HuH-7.5 (cell line): ENCODE measurements at places on chromosomes 12 and 14.

GRCh38 chr12:72011374-72011773, 72.7 kb downstream of the TPH2 start:
- no peak for DNase-seq

- DNase-seq, result no peak
Observed at GRCh38 chr12:104870797-104871196, 87.3 kb downstream of the SLC41A2 start.

GRCh38 chr14:102046337-102047278, 40.2 kb downstream of the HSP90AA1 start:
- DNase-seq, result peak; percentile 73

DNA sequence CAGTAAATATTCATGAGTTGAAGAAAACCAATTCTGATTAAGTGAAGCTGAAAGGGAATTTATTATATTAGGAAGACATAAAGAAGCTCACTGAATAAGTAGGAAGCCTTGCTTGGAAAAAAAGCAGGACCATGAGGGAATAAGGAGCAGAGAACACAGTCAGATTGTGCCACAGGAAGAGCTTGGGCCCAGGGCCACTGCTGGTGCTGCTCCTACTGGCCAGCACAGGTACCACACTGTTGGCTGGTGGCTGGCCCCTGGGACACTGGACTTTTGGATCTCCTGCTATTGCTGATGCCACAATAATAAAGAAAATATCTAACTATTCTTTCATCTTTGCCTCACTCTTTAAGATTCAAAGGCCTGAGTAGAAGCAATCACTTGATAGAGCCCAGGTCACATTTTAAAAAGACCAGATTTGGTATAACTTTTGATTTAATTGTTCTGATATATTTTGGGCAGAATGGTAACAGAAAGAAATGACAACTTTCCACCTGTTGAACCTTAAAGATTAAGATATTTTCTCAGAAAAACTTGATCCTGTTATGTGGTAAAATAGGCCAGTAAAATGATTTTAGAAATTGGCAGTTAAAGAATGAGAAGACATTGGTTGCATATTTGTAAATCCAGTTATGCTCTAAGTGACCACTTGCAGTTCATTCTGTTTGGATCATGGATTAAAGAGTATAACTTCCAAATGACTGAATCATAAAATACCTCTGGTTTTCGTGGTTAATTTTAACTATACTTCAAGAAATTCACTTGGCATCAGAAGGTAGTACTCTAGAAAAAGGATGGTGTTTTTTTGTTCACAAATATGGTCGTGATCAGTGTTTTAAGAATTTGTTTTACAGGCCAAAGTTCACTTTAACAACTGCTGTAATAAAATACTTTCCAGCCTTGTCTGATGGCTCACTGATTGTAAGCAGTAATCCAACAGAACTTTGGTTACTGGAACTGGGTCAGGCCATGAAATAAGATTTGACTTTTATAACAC, 68.3 kb downstream of the DERA start:
- DNase-seq, result peak; percentile 47

DNA sequence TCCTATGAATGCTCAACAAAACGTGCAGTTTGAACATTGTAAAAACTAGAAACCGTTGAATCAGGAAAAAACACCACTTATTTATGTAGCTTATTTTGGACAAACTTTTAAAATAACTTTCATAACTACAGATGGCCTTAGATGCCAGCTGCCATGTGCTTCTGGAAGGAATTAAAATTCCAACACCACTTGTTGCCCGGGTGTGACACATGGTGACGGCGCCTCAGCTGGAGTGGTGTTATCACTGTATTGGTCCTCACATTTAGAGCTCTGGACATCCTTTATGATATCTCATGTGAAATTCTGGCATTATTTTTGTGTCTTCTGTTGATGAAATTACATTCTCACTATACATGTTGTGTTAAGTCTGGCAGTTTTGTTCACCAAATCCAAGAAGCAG, 211.0 kb downstream of the IPO8 start:
- DNase-seq, result no peak

DNA sequence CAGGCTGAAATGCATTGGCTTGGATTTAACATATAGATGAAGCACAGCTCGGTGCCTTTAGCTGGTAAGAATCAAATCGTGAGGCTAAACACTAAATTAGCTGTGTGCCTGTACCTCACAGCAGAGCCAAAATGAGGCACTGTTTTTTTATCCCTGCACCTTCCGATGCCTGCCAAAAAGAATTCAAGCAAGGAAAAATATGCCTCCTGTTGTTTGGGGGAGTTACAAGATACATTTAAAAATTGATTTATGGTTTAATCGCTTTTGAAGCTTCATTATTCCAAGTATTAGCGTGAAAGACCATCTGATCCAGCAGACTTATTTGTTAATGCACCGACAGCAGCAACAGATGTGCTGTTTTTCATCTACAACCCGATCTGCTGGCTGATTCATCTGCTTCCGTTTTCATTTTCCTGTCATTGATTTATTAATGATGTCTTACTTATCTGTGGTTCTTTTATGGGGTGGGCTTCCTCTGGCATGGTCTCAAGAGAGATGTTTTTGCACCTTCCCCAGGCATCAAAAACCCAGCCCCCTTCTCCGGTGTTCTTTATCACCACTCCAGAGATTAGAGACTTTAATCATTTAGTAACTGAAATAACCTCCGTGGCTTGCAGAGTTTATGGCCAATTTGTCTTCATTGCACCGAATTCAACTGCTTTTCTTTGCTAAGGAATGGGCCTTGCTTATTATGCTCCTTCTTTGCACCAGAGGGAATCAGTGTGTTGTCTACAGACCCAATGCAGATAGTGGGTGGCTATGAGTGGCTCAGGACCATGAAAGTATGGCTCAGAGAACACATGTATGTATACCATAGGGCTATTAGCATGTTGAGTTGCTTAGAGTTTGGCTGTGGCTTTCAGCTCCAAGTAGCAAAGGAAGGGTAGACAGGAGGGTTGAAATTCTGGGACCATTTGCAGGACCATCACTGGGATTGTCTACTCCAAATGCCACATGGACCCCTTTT, 166.8 kb upstream of the TMEM260 start:
- DNase-seq, result no peak

DNA sequence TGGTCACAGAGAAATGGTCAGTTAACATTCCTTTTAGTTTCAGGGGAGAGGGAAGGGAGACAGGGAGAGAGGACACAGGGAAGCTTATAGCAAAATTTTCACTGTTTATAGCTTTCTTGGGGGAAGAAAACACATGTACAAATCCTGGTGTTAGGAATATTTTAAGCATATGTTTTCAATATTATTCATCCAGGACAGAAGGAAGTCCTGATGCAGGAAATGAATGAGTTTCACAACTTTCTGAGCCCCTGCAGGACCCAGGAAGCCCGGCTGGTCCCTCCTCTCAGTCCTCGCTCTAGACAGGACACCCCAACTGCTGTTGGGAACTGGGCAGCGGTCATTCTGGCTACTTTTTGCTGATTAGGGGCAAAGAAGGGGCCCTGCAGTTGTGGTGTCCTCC, 71.1 kb upstream of the ZDHHC17 start:
- DNase-seq, result no peak

DNA sequence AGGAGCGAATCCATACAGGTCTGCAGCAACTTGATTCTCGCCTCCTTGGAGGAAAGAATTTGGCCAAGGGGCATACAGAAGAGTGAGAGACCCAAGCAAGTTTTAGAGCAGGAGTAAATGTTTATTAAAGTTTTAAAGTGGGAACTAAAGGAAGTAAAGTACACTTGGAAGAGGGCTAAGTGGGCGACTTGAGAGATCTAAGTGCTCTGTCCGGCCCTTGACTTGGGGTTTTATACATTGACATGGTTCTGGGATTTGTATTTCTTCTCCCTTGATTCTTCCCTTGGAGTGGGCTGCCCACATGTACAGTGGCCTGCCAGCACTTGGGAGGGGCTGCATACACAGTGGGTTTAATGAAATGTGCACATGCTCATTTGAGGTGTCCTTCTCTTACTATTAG, 421.2 kb downstream of the TMEM121 start:
- no peak for DNase-seq

DNA sequence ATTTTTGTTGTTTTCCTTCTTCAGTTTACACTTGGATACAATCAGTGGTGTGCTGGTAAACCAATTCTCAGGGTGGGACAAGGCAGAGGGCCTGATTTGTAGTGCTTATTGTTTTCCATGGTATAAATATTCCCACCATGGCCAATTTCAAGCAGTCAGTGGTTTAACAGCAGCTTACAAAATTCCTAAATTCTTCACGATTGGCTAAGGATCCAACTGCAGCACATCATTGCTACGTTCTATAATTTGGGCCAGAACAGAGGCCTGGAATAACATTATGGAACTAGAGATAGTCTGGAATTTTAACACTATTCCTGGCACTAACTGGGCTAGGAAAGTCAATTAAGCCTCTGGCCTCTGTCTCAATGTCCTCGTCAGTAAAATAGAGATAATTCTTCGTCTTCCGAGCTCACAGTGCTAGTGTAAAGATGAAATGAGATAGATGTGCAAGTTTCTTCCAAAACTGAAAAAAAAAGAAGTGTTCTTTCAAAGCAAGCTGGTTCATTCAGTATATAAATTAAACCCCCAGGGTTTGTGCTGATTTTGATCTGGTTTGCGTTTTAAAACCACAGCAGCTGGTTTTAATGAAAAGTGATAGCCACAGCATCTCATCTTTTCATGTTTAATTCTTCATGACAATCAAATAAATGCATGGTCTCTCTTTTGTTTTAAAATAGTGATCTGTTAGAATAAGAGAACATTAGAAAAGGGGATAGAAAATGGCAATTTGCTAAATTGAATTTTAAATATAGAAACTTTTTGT, 104.1 kb downstream of the EPS8 start:
- no peak for DNase-seq

DNA sequence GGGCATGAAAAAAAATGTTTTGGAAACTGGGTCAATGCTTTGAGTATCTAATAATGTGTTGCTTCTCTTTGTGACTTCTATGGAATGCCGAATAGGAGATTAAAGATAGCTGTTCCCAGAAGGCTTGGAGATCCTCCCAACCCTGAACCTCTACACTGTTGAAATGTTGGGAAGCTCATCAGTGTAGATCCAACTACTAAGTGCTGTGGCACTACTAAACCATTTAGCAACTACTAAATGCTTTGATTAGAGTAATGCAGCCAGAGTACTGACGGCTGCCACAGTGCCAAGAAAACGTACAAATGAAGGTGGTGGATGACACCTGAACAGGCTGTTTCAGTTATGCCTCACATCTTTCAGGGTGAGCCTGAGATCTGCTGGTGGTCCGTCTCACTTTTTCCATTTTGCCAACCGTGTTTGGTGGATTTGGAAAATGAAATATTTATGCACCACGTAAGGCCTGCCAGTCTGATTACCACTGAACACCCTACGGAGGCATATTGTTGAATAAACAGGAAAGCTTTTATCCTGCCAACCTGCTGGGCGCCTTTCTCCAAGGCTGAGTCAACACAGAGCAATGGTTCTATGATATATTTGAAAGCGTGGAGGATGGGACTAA, 938.0 kb upstream of the FLRT2 start:
- DNase-seq, result no peak

DNA sequence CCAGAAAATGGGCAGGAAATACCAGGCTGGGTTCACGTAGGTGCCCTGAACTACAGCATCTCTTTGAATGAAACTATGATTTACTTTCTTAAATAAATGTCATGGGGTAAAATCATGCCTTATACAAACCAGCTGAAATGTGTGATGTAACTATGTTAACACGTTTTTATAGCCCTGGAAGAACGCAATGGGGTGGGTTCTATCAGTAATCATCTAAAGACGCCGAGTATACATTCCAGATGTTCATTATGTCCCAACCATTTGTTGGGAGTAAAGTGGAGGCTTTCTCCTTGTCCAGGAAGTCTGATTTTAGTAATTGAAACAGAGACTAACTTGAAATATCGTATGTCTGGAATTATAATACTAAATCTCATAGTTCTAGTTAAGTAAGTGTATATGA, 16.2 kb upstream of the IGF1 start:
- no peak for DNase-seq

DNA sequence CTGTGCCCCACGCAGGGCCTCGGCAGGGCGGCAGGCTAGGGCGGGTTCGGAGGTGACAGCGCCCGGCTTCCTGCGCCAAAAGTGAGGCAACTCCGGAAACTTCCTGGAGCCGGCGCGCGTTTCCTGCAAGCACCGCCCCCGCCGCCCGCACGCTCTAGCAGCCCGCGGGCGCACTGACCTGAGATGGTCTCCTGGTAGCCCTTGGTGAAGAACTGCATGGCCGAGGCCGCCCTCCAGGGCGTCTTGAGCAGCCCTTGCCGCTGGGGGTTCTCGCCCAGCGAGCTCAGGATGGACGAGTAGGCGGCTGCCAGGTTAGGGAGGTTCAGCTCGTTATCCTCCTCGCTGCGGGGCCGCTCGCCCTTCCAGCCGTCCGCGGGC, 494 bp downstream of the GCH1 start:
- peak; percentile 37 for DNase-seq

DNA sequence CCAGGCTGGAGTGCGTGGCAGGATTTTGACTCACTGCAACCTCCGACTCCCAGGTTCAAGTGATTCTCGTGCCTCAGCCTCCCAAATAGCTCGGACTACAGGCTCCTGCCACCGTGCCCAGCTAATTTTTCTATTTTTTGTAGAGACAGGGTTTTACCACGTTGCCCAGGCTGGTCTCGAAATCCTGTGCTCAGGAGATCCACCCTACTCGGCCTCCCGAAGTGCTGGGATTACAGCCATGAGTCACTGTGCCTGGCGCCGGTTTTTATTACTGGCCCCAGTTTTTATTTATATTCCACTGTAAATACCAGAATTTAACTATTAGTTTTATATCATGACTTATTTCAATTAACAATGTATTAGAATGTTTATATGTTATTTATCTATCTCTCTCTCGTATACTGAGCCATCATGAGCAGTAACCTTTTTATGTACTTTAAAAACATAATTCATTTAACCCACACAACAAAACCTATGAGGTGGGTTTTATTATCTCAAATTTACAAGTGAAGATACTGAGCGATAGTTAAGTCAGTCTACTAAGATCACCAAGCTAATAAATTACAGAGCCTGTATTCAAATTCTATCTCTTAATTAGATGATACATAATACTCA, 47.8 kb downstream of the HECTD1 start:
- DNase-seq, result no peak

- DNase-seq, result no peak
Observed at GRCh38 chr12:123767613-123768012, 5.5 kb downstream of the DNAH10 start.

DNA sequence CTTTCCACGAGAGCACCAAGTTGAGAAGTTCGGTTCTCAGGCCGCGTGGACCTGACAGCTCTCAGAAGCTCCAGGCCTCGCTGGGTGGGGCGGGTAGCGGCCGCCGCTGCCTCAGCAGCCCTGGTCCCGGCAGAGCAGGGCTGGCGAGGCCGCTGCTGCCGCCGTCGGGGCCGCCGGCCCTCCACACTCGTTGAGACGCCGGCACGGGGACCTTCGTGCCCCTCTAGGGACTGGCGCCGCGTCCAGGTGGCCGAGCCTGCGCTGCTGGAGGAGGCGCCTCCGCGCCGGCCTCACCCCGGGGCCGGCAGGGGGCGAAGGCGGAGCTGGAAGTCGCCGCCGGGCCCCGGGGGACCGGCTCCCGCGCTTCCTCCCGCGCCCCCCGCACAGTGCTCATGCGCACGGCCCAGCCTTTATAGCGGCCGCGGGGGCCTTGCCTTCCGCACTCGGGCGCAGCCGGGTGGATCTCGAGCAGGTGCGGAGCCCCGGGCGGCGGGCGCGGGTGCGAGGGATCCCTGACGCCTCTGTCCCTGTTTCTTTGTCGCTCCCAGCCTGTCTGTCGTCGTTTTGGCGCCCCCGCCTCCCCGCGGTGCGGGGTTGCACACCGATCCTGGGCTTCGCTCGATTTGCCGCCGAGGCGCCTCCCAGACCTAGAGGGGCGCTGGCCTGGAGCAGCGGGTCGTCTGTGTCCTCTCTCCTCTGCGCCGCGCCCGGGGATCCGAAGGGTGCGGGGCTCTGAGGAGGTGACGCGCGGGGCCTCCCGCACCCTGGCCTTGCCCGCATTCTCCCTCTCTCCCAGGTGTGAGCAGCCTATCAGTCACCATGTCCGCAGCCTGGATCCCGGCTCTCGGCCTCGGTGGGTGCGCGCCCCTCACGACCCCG, at the start of gene COCH:
Gene COCH (plus strand): TSS at position 440 of the 879 bp plus-strand sequence. CDS start 380 bp downstream, at position 820.
- peak; percentile 97 for DNase-seq
